Renal cortical epithelial cell (primary cell): ENCODE measurements at places on chromosomes 16 and 17.

DNA sequence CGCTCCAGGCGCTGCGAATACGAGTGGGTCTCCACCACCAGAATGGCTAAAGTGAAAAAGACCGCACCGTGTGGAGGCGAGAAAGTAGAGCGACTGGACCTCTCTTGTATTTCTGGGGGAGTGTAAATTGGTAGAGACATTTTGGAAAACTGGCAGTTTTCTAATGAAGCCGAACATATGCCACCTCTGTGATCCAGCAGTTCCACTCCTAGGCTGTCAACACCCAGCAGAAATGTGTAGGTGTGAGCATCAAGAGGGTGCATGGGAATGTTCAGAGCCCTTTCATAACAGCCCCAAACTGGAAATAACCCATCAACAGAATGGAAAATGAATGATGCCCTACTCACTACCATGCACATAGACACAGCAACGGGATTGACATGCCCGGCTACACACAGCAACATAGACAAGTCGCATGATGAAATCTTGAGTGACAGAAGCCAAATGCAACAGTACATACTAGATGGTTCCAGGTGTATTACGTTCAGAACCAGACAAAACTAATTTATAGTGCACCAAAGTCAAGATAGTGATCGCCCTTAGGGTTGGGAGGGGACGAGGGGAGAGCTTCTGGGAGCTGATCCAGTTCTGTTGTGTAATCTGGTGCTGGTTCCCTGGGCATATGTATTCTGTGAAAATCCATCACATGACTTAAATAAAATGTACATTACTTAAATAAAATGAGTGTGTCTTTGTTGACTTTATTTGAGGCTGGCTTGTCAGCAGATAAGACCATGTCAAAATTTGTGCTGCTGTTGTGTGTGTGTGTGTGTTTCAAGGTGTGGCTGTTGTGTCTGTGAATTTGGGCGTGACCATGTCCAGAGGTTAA, 877 bp upstream of the BCL7C start:
- no peak for DNase-seq

- DNase-seq: no peak
Observed at GRCh38 chr17:19781488-19782458, 33.7 kb upstream of the ALDH3A1 start.

DNA sequence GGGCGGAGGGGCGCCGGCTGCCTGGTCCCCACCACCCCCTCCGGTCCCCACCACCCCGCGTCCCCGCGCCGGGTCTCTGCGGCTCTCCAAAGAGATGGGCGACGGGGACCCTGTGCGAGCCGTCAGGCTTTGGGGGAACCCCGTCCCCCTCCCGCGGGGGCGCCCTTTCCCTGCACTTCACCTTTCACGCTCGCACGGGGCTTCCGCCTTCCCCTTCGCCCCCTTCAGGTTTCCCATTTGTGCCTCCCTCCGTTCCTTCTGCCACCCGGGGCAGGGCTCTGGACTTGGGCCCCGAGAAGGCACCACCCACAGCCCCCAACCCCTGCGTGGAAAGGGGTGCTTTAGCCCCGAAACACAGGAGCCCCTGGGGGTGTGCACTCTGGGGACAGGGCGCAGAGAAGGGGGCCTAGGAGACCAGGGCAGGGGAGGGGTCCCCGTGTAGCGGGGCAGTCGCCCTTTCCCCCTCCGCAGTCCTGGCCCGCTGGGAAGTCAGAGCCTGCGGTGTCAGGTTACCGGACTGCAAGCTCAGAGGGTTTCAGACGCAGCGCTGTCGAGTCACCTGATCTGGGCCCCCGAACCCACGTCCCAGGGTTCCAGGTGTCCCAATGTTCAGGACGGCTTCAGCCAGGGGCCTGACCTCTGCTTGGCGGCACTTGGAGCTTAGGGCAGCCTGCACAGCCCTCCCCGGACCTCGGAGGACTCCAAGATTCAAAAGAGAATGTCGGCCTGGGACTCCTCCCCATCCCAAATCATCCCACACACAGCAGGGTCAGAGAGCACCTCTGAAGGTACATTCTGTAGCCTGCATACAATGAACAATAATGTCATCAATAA, 6.7 kb upstream of the CCDC92B start:
- no peak for DNase-seq

GRCh38 chr16:82796047-82796446, 169.3 kb downstream of the CDH13 start:
- no peak for DNase-seq

DNA sequence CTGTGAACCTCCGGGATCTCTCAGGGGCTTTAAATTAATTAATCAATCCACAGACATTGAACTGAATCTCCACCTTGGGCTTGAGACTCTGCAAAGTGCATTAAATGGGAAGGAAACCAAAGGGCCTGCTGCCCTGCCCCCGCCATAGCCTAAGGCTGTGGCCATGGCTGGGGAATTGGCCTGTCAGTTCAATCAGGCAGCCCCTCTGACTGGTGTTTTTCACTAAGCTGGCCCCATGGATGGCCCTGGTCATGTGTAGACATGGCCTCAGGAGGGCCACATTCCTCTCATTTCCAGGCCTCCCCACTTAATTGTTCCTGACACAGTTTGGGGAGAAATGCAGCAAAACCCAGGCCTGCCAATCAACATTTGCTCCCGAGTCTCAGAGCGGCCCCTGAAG, 499.8 kb downstream of the WWOX start:
- no peak for DNase-seq

- DNase-seq: no peak
Observed at GRCh38 chr16:17301593-17302135, 169.1 kb downstream of the XYLT1 start.

GRCh38 chr16:73196670-73197069, 148.7 kb upstream of the ZFHX3 start:
- peak; percentile 63 for DNase-seq

- peak; percentile 82 for DNase-seq
Observed at GRCh38 chr16:82082543-82083244, 47.6 kb downstream of the HSD17B2 start.

DNA sequence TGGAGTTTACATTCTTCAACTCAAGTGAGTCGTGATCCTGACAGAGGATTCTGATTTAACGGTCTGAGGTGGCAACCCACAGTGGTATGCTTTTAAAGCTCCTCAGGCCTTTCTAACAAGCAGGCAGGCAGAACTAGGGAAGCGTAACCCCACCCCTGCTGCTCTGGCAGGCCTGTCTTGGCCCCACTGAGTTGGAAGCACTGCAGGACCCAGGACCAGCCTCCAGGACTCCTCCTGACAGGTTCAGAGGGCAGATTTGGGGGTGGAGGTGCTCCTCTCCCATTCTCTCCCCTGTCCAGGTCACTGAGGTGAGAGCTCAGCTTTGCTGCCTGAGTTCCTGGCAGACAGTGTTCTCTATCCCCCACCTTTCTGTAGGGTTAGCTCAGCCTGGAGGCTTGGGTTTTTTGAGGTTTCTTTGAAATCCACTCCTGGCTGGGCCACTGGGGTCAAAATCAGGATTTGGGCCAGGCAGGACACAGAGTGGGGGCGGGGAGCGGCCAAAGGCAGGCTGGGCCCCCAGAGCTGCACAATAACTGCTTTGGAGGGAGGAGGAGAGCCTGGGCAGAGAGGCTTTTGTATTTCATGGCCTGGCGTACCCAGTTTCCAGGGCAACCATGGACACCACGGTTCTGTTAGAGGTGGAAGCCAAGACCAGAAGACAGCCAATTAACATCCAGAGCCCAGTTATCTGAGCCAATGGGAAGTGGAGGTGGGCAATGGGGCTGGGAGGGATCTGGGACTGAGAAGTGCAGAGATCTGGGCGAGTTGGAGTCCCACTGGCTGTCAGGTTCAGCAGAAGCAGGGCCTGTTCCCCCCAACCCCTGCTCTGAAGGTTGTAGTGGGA, 9.5 kb downstream of the MRPL27 start:
- DNase-seq: no peak

DNA sequence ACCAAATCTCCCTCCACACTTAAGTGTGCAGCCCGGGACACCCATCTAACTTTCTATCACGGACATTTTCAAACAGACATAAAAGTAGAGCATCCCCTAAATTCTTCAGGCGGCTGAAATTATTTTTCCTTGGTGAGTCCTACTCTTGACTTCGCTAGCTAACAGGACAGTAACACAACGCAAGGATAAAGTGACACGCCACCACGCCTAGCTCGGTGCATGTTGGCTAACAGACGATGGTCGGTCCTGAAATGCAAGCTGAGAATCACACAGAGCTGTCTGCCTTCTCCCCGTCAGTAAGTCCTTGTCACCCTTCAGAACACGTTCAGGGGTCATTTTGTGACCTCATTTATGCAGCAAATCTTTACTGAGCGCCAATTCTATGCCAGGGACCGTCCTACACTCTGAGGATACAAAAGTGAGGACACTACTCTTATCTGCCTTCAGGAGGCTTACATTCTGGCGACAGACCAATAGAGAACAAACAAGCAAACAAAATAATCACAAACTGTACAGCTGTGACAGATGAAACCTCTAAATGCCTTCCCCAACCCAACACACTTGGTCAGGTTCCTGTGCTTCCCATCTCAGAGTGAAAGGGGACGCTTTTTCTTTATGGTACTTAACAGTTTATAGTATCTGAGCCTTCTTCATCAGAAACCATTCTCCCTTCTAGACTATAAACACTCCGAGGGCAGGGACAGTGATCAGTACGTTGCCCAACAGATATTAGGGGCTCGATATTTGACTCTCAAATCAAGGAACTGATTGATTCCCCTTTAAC, 1.3 kb downstream of the NTAN1 start:
- no peak for DNase-seq

DNA sequence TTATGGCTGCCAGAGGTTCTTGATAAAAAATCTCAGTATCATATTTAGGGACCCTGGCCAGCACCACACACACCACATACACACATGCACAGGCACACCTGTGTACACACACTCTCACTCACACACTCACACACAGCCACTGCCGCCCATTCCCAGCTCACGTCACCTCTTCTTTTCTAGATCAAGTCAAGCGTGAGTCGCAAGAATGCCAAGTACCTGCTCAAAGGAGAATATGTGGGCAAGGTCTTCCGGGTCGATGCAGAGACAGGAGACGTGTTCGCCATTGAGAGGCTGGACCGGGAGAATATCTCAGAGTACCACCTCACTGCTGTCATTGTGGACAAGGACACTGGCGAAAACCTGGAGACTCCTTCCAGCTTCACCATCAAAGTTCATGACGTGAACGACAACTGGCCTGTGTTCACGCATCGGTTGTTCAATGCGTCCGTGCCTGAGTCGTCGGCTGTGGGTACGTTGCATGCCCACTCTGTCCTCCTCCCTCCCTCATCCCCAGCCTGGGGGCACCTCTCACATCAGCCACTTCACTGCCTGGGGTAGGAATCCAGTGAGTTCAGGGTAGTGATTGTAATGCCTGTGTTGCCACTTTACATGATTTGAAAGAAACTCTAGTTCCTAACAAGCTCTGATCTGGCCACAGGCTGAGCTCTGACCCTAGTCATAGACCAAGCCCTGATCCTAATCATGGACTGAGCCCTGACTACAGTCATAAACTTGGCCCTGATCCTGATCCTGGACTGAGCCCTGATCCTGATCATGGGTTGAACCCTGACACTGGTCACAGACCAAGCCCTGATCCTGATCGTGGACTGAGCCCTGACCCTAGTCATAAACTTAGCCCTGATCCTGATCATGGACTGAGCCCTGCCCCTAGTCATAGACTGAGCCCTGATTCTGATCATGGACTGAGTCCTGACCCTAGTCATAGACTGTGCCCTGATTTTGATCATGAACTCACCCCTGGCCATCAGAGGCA, 20.4 kb downstream of the CDH5 start:
- no peak for DNase-seq

GRCh38 chr16:87829622-87829980, 39.7 kb downstream of the SLC7A5 start:
- DNase-seq: no peak

GRCh38 chr16:23061669-23062068, 87.6 kb downstream of the USP31 start:
- no peak for DNase-seq

GRCh38 chr17:81037026-81037797, 2.3 kb downstream of the BAIAP2 start:
- DNase-seq: no peak

DNA sequence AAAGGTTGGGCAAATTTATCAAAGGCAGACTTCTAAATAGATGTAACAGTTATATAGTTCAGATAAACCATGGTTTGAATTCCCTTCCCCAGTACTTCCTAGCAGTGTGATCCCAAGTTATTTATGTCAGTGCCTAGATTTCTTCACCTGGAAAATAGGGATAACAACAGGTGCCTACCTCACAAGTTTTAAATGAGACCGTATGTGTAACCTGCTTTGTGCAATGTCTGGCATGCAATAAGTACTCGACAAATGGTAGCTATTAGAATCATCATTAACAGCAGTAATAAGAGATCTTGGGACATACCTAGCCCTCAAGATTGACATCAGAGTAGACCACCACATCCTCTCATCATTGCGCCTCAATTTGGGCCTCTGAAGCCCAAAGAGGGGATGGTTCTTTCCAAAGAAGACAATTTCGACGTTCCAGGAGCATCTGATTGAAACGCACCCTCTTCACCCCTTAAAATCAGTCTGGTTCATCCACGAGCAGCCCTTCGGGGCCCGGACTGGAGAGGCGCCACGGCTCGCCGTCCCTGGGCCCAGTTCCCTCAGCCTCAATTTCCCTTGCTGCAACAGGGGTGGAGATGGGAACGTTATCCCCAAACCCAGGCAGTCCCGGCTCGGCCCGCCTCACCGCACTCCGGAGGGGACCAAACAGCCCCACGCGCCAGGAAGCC, 541 bp downstream of the ACACA start:
- DNase-seq: peak; percentile 47

- DNase-seq: no peak
Observed at GRCh38 chr17:48850792-48851323, 20.0 kb downstream of the CALCOCO2 start.

- DNase-seq: peak; percentile 84
Observed at GRCh38 chr16:51592001-51592501, 441.0 kb upstream of the SALL1 start.

DNA sequence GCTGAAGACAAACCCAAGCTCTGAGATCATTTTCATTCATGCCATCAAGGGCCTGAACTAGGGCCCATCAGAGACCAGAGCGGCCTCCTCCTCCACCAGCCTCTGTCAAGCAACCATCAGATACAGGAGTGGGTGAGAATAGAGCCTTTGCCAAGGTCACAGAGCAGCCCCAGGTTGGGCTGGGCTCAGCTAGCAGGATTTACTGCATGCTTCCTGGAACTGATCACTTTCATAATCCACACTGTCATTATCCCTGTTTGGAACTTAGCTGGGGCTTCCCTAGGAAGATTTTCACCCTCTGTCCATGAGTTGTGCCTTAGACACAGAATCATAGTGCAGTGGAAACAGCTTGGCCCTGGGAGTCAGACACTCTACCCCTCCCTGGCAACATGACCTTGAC, 5.1 kb downstream of the MT4 start:
- no peak for DNase-seq

GRCh38 chr16:69741519-69741918, 13.2 kb downstream of the NOB1 start:
- peak; percentile 55 for DNase-seq

DNA sequence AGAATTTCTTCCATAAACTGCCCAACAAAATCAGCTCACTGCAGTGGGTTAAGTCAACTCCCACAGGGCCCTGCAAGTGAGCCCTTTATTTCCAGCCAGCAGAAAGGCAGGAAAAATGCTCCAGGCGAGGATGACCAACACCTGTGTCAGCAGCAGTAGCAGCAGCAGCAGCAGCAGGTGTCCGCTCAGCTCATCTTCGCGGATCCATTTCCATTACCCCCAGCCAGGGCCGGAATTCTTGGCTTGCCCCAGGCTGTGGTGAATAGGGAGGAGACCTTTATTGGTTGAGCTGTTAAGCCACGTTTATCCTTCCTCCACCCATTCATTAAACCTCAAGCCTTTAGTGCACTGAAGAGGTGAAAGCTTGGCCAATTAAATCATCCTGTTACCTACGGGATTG, 46.2 kb downstream of the MARCHF10 start:
- peak; percentile 50 for DNase-seq

- DNase-seq: peak; percentile 89
Observed at GRCh38 chr17:17511881-17512858, 16.0 kb upstream of the RASD1 start.

- no peak for DNase-seq
Observed at GRCh38 chr17:71187145-71187878, 933.5 kb upstream of the SOX9 start.
